ENCODE measurements at places on chromosomes 5 and 9.

DNA sequence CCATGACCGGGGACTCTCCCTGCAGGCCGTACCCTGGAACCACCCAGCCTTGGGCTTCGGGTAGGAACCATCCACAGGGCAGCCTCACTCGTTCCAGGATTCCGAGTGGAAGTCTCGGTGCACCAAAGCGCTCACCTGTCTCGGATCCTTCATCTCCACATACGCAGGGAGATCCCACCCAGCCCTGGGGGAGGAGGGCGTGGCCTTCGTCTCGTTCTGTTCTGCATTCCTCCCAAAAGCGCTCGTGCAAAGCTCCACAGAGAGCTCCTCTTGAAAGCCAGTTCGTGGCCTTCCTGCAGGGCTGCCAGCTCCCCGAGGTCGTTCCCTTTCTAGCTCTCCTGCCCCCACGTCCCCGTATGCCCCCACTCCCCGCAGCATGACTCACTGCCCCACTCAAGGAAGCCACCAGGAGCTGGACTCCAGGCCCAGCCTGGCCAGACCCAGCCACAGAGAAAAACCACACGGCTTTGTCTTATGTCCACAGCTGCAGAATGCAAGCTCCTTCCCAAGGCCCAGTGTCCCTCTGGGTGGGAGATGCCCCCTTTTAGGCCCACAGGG is 65.0 kb upstream of the SARDH start:
- DNase-seq = no peak

DNA sequence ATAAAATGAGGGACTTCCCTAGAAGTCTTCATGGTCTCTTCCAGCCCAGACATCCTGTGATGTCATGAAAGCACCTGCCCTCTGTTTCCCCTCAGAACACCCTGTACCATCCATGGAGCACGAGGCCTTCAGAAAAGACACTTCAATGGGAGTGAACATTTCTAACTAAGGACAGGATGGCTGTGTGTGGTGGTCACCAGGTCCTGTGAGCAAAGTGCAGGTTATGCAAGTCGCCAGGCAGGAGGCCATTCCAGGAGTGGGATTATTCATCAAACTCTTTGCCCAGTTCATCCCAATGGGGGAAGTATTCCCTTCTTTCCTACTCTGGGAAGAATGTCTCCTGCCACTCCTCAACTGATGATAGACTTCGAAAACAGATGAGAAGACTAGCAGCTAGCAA is 80.5 kb downstream of the SLC1A3 start:
- no peak for DNase-seq

DNA sequence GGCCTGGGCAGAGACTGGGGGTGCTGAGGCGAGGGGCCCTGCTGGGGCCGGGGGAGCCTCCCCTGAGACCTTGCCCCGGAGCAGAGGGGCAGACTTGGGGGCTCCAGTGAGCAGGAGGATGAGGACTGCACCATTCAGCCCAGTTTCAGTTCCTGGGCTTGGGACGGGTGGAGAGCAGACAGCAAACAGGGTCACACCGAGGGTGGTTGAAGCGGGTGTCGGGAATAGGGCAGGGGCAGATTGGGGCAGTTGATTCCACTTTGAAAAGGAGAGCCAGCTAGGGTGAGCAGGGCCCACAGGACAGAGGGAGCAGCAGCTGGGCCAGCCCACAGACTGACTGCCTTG is 4.5 kb downstream of the GRK6 start:
- peak; percentile 40 for DNase-seq

GRCh38 chr5:104412649-104413240 is 850.2 kb upstream of the NUDT12 start:
- DNase-seq = no peak

DNA sequence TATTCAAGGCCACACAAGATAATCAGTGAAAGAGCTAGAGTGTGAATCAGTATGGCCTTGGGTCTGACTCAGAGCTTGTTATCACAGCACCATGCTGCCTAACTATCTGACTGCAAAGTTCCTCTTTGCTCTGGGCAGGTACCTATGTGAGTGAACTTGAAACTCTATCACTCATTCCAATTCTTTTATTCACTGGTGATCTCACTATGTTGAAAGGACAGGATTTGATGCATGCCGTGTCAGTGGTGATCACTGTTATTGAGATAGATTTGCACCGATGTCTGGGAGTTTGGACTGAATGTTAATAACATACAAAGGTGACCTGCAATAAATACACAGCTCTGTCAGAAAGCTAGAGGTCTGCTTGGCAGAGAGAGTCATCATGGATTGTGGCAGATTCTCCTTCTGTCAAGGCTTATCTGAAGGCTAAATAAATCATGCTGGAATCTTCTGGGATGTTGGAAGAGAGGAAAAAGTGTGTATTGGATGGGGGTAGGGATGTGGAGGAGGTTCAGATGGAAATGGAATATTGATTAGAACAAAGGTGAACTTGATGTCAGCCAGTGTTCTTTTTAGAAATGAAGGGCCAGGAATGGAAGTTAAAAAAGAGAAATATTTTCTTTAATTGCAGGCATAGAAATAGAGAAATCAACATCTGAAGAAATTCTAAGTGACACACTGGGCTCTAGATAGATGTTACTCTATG is 91.8 kb upstream of the TNC start:
- DNase-seq = peak; percentile 36

DNA sequence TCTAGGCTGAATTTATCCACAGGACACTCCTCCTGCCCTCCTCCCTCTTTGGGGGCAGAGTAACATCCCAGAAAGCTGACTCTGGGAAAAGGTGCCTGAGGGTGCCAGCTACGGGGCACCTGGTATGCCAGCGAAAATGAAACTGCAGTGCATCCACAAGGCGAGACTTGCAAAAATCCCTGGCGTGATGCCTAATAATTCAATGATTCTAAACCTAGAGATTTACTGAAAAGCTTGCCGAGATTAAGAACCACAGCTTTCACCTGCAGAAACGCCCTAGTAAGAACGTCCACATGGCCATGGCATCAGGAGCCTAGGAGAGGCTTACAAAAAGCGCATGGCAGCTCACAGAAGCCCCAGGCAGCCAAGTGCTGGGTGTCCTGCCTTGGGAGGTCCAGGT is 20.9 kb downstream of the CCNJL start:
- DNase-seq = no peak

DNA sequence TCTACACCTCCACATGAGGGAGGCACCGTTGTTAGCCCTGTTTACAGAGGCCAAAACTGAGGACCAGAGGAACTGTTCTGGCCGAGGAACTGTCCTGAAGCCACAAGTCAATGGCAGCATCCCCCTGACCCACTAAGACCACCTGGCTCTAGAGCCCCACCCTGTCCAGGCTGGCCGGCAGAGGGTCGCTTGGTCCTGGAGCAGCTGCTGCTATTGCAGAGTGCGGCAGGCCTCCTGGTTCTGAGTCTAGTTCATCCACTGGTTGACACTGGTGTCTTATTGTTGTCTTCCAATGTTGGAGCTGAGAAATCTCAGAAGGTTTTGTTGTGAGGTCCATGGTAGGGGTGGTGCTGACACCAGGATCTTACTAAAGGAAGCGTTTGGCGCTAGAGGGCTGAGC is 26.6 kb upstream of the ANGPTL2 start:
- no peak for DNase-seq

DNA sequence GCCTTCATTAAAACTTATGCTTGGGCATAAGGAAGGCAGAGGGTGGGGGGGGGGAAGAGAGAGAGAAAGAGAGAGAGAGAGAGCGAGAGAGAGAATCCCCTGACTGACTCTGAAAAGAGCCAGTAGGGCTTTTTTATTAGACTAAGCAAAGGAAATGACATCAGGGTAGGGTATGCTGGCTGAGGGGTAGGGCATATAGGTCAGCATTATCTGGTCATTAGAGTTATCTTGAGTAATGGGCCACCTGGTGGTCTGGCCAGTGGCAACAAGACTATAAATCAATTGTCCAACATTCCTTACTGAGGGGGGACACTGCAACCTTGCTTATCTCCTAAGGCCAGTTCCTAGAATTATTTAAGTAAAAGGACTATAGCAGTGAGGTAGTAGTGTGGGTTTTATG is 67.2 kb downstream of the TSSK1B start:
- DNase-seq = no peak

DNA sequence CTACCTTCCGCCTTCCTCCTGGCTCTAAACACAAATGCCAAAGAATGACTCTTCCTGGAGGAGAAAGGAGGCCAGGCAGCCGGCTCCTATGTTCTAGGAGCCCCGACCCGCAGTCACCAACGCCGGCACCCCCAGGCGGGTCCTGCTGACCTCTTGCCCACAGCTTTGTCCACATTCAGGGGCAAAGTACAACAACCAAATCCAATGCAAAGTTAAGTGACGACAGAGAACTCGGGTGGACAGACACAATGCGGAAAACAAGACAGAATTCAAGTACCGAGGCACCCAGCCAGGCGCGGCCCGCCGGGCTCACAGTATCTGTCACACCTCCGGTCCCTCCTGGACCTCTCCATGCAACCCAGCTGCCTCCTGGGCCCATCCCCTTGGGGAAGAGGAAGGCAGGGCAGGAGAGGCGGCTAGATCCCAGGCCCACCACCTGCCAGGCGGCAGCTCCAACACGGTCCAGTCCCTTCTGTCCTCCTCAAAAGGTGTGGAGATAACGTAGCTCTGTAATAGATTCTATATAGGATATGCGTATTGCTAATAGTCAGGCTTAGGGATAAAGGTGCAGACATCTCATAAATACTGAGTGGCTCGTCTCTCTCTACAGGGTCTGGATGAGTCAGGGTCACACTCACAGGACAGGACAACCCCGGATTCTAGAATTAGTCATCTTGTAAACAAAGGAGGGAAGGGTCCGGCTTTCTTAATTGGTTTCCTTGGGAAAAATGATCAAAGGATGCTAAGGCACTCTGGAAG is 46.9 kb upstream of the UBAC1 start:
- no peak for DNase-seq

- no peak for DNase-seq
Observed at GRCh38 chr5:58890265-58890664, 307.4 kb downstream of the RAB3C start.

DNA sequence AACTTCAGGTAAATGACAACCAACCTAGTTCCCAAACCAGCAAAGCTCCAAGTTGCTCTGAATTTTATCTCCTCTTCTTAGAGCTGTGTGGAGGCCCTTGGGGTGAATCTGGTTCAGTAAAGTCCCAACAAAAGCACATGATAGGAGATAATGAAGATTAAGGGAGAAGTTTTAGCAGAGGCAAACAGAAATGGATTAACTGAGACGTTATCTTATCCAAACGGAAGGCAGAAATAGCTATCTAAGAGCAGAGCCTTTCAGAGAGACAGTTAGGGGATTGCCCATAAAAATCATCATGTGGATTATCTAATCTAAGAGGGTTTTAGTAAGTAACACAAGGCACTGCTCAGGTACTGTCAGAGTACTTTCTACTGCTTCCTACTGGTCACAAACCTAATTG is 183.9 kb upstream of the ZNF618 start:
- no peak for DNase-seq

DNA sequence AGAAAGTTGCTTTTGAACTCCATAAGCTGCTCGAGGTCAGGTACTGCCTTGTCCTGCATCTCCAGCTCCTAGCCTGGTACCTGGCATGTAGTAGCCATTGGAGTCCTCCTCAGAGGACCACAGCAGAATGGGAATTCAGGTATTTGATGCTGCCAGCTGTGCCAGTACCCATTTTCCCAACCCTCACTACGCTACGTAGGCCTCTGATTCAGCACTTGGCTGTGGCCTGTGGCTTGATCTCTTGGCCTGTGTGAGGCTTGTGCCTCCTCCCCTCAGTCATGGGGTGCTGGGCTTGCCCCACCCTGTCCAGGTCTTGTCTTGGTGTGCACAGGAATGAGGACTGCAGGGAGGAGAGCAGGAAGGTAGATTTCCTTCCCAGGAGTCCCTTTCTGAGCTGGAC is 11.8 kb downstream of the OTULIN start:
- peak; percentile 40 for DNase-seq

GRCh38 chr9:127686461-127687393 is 20.1 kb upstream of the CFAP157 start:
- DNase-seq = no peak

GRCh38 chr5:168697034-168697720 is 118.0 kb upstream of the PANK3 start:
- no peak for DNase-seq

DNA sequence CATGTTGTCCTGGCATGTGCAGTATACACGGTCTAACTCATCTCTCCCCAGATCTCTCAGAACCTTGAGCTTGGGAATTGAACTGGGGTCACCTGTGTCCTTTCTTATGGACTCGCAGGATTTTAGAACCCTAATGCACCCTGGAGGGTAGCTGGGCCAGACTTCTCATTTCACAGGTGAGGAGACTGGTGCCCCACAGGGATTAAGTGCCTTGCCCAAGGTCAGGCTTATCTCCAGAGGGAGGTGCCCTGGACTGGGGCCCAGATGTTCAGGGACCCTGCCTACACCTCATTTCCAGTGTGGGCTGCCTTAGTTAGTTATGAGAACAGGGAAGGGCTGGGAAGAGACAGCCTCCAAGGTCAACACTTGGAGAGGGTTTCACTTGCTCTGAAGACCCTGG is 4.0 kb upstream of the NUP214 start:
- DNase-seq = no peak

DNA sequence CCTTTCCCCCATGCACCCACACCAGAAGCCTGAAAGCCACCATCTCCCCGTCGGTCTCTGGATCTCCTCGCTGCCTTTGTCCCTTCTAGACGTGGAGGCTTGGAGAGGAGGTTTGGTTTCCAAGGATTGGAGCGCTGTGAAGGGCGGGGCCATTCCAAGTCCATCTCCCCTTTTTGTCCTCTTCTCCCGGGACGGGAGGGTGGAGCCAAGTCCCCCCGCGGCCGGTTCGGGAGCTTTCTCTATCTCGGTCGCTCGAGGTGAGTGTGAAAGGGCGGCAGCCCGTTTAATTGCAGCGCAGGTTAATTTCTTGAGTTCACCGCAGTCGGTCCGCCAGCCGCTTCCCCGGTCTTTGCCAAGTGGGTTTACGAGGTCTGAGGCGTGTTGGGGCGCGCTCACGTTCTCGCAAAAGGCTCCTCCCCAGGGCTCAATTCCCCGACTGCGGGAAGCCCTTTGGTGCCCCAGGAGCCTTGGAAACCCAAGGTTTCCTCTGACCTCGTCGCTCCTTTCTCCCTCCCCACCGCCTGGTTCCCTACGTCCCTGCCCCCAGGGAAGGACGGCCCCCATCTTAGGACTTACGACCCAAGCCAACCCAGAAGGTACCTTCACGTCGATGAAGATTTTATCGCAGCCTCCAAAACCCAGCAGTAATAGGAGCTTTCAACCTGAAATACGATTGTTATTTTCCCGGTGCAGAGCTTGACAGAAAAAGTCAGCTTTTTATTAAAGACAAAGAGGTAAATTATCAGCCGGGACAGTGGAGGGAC is 2.8 kb upstream of the ZNF462 start:
- DNase-seq = peak; percentile 5

DNA sequence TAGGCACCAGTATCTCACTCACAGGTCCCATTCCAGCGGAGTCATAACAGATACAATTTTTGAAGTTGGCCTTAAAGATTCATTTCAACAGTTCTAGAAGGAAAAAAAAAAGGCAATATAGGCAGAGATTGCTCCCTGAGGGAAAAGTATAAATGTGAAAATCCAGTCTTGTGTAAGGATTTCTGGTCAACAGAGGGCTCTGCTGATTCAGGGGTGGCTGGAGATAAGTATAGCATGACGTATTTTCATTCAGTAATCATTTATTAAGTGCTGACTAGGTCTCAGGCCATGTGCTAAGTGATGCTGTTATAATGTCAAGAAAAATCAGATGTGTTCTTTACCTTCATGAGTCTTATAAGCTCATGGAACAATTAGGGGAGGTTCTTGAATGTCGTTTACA is 377.3 kb upstream of the MEF2C start:
- no peak for DNase-seq

- no peak for DNase-seq
Observed at GRCh38 chr5:137179203-137179602, 319.9 kb downstream of the SPOCK1 start.

GRCh38 chr5:96256795-96257470 is 176.1 kb downstream of the PCSK1 start:
- DNase-seq = peak; percentile 18
